ENCODE measurements at places on chromosomes 13 and 19.

- no peak for DNase-seq
Observed at GRCh38 chr13:22648320-22648801, 532.4 kb upstream of the SGCG start.

- peak; percentile 87 for DNase-seq
Observed at GRCh38 chr19:49468746-49469447, 5.1 kb upstream of the FLT3LG start.

DNA sequence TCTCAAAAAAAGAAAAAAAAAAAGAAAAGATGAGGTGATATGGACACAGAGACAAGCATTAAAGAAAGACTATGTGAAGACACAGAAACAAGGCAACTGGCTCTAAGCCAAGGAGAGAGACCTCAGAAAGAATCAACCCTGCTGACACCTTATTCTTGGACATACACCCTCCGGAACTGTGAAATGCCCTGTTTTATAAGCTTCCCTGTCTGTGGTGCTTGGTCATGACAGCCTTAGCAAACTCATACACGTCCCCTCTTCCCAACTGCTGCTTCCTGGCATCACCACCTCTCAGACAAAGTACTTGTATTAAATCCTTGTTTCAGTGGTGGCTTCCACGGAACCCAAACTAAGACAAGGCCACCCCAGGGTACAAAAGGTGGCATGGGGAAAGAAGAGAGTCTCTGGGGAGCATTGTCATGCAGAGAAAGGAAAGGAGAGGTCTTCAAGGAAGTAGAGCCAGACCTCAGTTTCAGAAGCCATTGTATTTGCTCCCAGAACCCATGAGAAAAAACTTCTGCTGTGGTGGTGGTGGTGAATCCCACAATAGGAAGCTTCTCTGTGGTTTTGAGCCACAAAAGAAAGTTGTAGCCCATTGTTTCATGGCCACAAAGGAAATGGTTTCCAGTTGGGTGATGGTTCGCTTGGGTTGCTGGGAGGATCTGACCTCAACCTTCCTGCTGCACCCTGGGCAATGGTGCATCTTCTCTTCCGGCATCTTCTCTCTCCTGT lies 16.3 kb upstream of the TSPAN16 start:
- no peak for DNase-seq

- no peak for DNase-seq
Observed at GRCh38 chr13:39740761-39741160, 85.3 kb downstream of the COG6 start.

DNA sequence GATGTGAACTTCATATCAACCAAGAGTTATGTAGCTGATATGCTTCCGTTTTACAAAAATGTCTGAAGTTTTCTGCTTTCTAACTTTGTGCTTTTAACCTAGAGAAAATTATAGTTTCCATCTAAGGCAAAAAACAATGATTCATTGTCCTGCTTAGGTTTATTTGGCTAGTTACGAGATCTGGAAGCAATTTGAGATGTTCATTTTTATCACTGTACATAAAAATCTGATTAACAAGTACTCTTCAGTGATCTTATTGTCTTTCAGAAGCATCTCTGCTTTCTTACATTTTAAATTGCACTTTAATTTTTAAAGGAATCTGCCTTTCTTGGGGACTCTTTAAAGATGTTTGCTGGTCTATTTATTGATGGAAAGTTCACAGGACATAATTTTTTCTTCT lies 188.1 kb downstream of the RFC3 start:
- no peak for DNase-seq

GRCh38 chr19:44891016-44891882 lies at the start of gene TOMM40:
Gene TOMM40 (plus strand): TSS chr19:44891254. CDS start chr19:44891416, 162 bp downstream.
- DNase-seq, result peak; percentile 100

DNA sequence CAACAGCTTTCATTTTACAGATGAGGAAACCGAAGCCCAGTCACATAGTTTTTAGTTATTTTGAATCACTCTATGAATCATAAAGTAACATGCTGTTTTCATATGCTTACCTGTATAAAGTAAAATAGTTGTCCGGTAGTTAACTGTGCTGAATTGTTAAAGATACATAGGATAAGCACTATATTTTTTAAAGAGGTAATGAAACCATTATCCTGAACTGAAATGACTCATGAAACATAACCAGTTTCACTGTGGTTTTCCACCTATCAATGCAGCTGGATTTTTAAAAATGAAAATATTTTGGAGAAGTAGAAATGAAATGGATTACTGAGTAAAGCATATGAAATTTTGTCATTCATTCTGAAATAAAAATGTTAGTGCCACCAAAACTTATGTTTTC lies 655.0 kb downstream of the OLFM4 start:
- no peak for DNase-seq

- no peak for DNase-seq
Observed at GRCh38 chr19:33460221-33460908, 61.2 kb downstream of the PEPD start.

- no peak for DNase-seq
Observed at GRCh38 chr19:13610039-13610691, 103.9 kb upstream of the CACNA1A start.

- DNase-seq, result peak; percentile 24
Observed at GRCh38 chr19:29845574-29846176, 33.9 kb downstream of the CCNE1 start.

DNA sequence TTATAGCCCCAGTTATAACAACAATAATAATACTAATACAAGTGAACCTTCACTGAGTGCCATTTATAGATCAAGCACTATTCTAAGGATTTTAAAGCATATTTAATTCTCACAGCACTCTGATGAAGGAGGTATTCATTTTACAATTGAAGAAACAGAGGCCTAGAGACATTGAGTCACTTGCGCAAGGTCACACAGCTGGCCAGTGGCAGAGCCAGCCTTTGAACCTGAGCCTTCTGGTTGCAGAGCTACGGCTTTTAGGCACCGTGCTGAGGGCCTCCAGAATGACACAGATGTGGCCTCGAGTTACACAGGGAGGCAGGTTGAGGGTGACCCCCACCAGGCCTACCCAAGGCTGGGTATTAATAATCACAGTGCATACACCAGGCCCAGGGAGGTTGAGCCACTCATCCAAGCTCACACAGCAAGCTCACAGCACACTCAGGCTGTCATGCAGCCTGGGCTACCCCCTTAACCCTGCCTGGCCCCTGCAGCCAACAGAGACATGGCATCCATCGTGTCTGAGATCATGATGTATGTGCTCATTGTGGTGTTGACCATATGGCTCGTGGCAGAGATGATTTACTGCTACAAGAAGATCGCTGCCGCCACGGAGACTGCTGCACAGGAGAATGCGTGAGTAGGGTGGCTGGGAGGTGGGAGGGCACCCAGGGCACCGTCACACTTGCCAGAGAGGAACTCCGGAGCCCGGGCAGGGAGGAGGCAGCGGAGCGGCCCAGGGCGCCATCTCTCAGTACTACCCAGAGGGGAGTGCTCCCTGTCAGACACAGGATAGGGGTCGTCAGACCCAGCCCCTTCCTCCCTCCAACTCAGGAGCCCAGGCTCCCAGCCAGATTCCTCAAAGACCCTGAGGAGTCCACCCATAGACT lies 2.7 kb upstream of the HPN start:
- DNase-seq, result no peak
